LHCN-M2 (cell line): ENCODE measurements at places on chromosomes 11 and 22. TPM values are rescaled to one million over a fixed set of nuclear protein-coding genes. Genes with fewer than 3 reads are reported as not detected.

Gene SMIM35
- not detected in 2 replicates for total RNA-seq

Gene CENPM
- 47.1 and 56.0 TPM in 2 replicates for total RNA-seq

Gene ANO1
- total RNA-seq = not detected in 2 replicates

Gene BRD1
- total RNA-seq = 17.9 and 25.1 TPM in 2 replicates
